Tibial nerve (tissue), 4 donors: ENCODE measurements at places on chromosomes 12 and 14. TPM values are rescaled to one million over a fixed set of nuclear protein-coding genes. Genes with fewer than 3 reads are reported as not detected.

The JPH4 gene
- 2.9 TPM for total RNA-seq

The DDX23 gene
- total RNA-seq: 55.5 TPM

The RAD51B gene
- 26.4 TPM for total RNA-seq

The TMEM52B gene
- total RNA-seq: 0.21 TPM

The MYRFL gene
- not detected for total RNA-seq

- H3K27me3 ChIP-seq: no peaks in the 10 kb centered on the region
- no peak overlapping the region for H3K4me3 ChIP-seq
- H3K4me1 ChIP-seq: no peaks in the 10 kb centered on the region
- no peak overlapping the region for H3K27ac ChIP-seq
Measured at GRCh38 chr12:68416826-68417225, 84.7 kb upstream of the MDM1 start.

GRCh38 chr14:51081209-51081608 is 13.7 kb downstream of the TRIM9 start:
- H3K36me3 ChIP-seq: no peaks in the 10 kb centered on the region
- H3K27me3 ChIP-seq: no peaks in the 10 kb centered on the region
- no peaks in the 10 kb centered on the region for H3K4me1 ChIP-seq
- no peak for DNase-seq

GRCh38 chr14:24427537-24428508 is 1.6 kb downstream of the CBLN3 start:
- no peak for DNase-seq
- no peak overlapping the region for H3K27ac ChIP-seq
- no peak overlapping the region for H3K4me3 ChIP-seq
- peaks cover 54% of the 10 kb centered on the region for H3K4me1 ChIP-seq
